Skeletal muscle cell (primary cell): ENCODE measurements at places on chromosomes 11 and 22.

GRCh38 chr11:94450048-94450447 is 43.6 kb downstream of the MRE11 start:
- DNase-seq = peak; percentile 6

DNA sequence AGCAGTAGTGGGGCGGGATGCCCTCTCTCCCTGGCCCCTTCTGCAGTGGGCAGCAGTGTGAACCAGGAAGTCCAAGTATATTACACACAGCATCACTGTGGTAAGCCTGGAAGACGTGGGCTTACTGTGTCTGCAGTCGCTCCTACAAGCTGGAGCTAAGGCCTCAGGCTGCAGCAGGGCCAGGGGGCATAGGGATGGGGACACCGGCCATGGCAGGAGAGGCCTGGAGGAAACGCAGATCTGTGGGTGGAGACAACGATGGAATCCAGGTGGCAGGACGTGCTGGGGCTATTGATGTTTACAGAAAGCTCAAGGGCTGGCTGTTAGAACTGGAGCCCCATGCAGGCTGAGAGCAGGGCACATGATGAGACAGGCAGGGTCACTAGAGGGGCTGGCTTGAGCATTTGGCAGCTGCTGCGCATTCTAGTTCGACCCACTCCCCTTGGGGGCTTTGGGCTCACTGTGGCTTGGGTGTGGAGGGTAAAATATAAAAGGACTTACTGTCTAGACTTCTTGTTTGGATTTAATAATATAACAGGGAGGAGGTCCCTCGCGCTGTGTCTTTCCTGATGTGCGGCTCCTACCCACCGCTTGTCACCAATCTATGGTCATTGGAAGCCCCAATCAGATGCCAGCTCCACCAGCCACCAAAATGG is 539.5 kb downstream of the TBC1D22A start:
- DNase-seq = no peak

DNA sequence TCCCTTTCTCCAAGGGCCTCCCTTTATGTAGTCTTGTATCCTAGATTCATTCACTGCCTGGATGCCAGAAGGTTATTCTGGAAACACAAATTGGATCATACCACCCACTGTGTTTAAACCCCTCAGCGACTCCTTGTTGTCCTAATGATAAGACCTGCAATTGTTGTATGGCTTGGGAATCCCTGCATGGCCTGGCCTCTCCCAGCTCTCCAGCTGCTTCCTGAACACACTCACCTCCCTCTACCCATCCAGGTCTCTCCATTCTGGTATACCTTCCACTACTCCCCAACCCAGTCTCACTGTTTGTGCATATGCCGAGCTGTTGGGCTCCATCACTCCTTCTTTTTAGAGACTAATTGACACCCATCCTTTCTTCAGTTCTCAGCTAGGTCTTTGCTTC is 124.3 kb upstream of the ALX4 start:
- DNase-seq = no peak

DNA sequence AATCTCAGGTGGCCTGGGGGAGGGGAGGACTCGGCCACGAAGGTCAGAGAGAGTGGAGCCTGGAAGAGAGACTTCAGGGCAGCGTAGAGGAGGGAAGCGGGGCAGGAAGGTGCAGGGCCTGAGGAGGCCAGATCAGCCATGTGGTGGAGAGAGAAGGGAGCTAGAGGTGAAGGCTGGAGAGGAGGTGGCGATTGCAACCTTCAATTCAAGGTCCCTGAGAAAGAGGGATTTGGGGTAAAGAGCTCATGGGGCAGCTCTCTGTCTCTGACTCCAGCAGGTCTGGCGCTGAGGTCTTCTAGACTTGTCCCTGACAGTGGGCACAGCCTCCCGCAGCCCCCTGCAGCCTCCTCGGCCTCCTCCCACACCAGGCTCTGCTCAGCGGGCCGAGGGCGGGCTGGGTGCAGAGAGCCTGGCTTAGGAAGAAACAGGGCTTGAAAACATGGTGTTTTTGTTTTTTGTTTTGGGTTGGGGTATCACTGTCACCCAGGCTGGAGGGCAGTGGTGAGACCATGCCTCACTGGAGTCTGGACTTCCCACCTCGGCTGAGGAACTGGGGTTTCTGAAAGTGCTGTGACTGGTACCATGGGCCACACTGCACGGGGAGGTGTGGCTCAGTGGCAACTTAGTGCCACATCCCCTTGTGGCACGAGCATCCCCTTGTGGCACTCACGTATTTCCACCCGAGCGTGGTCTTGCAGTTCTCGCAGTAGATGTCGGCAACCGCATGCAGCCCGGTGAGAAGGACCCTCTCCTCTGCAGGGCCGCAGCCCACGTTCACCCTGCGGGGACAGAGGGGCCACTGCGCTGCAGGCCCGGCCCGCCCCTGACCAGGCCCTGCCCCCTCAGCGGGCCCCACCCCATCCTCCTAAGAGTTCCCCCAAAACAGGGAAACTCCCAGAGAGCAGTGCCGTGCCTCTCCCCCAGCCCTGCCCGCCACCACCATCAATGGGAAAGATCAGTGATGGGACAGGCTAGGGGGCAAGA is 32.6 kb downstream of the YPEL1 start:
- DNase-seq = no peak

GRCh38 chr11:1878137-1879031 is 13.3 kb downstream of the PRR33 start:
- DNase-seq = no peak

DNA sequence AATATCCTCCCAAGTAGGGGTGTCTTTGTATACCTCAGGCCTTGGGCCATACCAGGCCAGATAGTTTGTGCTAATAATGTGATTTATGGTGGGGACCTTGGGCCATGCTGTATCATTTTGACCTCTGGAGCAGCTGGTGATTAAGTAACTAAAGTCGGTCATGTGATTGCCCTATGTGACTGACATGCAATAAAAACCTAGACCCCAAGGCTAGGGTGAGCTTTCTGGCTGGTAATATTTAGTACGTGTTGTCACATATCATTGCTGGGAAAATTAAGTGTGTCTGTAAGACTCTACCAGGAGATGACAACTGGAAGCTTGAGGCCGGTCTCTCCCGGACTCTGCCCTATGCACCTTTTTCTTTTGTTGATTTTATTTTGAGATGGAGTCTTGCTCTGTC is 12.6 kb upstream of the TFIP11 start:
- DNase-seq = no peak

GRCh38 chr22:48105259-48105658 is 1342.8 kb downstream of the TBC1D22A start:
- DNase-seq = no peak

DNA sequence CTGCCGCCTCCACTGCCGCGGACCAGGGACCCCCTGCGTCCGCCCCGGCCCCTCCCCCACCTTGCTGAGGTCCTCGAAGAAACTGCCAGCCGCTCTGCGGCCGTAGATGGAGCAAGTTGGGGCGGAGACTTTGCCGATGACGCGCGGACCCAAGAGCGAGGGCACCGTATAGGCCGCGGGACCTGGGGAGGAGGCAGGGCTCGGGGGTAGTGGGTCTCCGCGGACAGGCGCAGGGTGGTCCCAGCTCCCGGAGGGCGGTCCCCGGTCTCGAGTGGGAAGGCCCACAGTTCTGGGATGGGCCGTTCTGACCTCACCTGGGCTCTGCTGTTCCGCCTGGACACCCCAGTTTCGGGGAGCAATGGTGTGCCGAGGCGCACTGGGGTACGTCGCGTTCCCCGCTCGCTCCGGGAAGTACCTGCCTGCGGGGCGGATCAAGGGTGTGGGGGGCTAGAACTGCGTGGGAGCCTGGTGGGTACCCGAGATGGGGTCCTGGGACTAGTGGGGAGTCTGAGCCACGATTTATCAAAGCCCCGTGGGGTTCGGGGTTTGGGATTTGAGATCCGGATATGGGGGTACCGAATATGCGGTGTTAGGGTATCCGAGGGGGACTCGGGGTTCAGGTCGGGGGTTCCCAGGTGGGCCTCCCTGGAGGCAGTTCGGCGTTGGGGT is 1.2 kb upstream of the TYMP start:
- DNase-seq = no peak

- no peak for DNase-seq
Measured at GRCh38 chr22:33274214-33275072, 216.3 kb upstream of the SYN3 start.

DNA sequence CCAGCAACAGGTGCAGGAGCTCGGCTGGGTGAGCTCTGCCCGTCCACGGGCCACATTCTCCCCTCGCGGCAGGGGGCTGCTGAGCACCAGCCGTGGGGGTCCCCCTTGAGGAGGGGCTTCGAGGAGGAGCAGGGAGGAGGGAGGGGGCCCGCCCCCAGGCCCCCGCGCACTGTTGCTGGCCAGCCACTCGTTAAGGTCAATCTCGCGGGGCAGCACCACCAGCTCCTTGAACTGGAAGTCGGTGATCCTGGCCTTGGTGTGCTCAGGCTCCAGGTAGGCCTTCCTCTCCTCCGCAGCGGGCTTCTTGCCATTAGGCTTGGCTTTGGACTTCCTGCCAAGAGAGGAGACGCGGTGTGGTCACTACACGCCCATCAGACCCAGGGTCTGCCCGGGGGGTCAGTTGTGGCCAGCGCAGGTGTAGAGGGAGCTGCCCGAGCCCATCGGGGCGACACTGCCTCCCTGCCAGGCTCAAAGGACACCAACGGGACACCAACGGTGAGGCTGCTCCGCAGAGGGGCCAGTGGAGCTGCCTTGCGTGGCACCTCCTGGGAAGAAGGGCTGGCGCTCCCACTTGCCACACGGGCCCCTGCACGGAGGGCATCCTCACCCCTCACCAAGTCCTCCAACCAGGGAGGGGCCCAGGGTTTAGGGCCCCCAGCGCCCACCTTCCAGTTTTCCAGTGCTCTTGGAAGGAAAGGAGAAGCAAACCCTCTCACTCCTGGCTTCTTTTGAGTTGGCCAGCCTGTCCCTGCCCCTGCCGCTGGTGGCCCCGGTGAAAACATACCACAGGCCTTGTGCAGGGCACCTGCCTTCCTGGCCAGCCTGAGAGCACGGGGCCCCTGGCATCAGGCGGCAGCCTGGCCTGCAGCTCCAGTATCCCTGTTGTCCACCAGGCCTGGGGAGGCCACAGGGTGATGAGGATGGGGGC is 5.8 kb downstream of the MOB2 start:
- DNase-seq = no peak
